Omental fat pad (tissue), 4 donors: ENCODE measurements at places on chromosomes 1 and 21. TPM values are rescaled to one million over a fixed set of nuclear protein-coding genes. Genes with fewer than 3 reads are reported as not detected.

DNA sequence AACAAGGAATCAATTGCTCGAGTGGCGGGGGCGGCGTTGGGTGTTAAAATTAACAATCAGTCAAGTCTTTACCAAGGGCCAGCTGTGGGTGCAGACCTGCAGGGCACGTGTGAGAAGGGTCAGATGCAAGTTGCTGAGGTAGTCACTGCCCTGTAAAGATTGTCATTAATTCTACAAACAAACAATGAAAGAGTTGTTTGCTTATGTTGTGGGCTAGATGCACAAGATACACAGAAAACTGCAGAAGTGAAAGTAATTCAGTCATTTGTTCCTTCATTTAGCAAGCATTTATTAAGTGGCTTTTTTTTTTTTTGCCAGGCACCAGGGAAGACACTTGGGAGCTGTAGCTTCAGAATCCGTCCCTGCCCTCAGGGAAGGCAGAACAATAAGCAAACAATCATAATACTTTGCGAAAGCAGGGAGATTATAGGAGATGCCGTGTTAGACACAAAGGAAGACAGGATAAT lies 79.5 kb downstream of the NR5A2 start:
- DNase-seq = no peak

GRCh38 chr1:66033781-66034180 lies 241.1 kb downstream of the PDE4B start:
- no peak for DNase-seq

DNA sequence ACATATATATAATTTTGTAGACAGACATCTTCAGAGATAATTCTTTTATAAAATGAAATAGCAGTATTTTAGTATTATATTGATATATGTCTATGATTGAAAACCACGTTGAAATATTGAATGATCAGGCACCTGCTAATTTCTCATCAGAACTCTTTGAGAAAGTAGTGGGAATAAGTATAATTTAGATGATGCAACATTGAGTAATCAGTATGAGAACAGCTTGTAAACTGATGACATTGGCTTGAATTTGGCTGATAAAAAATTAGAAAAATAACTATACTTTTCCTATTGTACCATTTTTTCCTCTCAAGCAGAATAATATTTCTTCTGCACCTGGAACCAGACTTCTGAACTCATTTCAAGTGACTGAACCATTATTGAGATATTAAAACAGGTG lies 1316.8 kb downstream of the NCAM2 start:
- DNase-seq = no peak

GRCh38 chr1:156487862-156488261 lies 12.7 kb downstream of the MEF2D start:
- DNase-seq = no peak

- DNase-seq = no peak
Measured at GRCh38 chr1:10755970-10756521, 40.4 kb downstream of the CASZ1 start.

DNA sequence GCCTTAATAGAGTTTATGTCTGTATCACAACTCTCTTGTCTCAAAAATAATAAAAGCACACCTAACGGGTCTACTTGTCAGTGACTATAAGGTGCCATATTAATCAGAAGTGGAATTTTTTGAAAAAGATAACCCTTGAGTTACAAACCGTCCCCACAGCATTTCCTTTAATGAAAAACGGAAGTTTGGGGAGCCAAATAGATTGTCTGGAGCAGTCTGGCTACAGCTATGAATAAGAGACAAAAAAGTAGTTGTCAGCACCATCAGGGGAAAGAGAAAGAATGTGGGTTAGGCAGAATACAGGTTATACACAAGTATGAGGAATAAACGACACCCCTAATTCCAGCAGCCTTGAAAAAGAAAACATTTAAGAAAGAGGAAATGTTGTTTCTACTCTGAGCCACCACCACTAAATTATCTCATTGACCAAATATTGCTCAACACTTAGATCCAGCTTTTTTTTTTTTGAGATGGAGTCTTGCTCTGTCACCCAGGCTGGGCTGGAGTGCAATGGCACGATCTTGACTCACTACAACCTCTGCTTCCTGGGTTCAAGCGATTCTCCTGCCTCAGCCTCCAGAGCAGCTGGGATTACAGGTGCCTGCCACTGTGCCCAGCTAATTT lies 29.4 kb upstream of the USP24 start:
- DNase-seq = no peak

- no peak for DNase-seq
Measured at GRCh38 chr1:99557546-99558202, 88.2 kb upstream of the PALMD start.

GRCh38 chr1:84010136-84010535 lies 11.2 kb upstream of the TTLL7 start:
- no peak for DNase-seq

DNA sequence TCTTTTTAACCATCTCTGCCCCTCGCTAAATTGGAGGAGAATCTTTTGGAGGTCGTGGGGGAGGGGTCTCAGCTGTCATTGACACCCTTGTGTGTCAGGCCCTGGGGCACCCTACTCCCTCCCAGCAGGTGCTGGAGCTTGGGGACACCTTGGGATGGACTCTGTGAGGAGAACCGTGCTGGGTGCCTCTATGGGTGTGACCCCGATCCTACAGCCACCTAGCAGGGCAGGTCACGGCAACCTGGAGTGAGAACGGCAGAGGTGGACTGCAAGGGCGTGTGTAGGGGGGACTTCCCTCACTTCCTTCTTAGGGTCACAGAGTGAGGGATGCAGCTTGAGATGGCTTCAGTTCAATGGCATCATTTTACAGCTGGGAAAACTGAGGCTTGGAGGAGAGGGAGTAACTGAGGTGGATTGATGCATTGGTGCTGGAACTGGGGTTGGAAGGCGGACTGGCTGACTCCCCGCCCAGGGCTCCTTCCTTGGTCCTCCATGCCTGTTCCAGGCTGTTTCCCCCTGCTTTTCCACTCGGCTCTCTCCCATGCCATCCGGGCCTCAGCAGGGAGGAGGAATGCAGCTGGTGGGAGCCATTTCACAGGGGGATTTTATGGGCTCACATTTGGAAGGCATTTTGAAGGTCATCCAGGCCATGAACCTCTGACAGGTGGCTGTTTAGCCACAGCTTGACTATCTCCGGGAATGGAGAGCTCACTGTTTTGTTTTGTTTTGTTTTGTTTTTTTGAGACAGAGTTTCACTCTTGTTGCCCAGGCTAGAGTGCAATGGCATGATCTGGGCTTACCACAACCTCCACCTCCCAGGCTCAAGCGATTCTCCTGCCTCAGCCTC lies 18.8 kb upstream of the ARHGEF10L start:
- no peak for DNase-seq

GRCh38 chr1:42940851-42941639 lies 17.6 kb downstream of the SLC2A1 start:
- no peak for DNase-seq

GRCh38 chr21:28513428-28513827 lies 479.2 kb downstream of the LTN1 start:
- DNase-seq = no peak

DNA sequence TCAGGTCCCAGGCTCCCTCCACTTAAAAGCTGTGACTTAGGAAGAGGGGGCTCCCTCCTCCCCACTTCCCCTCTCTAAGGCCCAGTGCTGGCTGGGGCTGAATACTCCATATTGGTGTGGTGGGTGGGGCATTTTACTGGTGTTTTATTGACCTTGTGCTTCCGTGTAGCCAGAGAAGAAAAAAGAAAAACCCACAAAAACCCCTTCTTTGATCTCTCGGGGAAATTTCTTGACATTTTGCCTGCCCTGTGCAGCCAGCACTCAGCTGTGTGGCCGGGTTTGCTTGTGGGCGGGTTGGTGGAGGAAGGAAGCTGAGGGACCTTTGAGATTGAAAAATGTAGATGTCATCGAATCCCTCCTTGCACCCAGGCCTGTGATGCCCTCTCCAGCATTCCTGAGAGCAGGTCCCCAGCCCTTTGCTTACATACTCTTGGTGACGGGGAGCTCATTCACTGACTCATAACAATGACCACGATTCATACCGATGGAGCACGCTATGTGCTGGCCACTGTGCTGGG lies 24.8 kb downstream of the TNFRSF8 start:
- DNase-seq = no peak

DNA sequence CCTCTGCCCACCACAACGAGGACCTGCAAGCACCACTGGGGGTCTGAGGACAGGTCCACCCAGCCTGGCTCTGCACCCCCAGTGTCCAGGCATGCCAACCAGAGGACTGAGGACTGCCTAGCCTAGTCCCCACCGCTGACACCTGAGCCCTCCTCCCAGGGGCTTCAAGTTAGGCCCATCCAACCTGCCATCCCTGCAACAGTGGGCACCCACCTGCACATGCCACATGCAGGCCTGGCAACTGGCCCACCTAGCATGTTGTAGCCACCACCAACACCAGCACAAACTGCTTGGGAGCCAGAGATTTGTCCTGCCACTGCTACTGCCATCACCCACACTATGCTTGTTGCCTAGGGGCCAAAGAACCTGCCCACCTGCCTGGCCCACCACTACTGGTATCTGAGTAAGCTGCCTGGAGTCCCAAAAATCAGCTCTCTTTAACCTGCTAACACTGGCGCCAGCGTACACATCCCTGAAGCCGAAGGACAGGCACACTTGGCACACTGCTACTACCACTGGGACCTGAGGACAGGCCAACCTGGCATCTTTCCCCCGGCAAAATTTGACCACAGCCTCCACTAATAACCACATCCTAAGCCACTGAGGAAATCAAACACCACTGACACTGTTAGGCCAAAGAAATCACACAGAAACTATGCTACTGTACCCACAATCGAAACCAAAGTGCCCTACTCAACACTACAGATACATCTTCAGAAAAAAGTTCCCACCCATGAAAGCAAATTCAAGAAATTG lies 61.5 kb downstream of the PSMG1 start:
- no peak for DNase-seq

DNA sequence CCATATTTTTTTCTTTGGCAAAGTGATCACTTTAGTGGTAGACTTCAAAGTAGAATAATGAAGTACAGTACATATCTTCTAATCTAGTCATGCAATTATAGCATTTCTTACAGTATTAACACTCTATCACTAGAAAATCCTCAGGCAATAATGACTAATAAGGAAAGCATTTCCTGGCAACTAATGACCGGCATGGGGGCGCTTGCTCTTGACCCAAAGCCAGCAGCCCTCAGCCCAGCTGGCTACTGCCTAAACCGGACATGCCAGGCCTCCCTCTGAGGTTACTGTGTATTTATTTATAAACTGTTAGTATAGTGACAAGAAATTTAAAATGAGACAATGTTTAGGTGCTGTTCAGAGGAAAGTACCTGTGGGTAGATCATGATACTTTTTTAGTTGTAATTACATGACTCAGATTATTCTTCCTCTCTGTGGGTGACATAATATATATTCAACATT lies 633.8 kb downstream of the PTPRC start:
- DNase-seq = no peak

GRCh38 chr1:40592107-40592803 lies 60.8 kb downstream of the ZNF684 start:
- no peak for DNase-seq

GRCh38 chr1:114552106-114552639 lies 29.2 kb downstream of the BCAS2 start:
- no peak for DNase-seq

GRCh38 chr21:29315131-29315749 lies 16.5 kb downstream of the BACH1 start:
- no peak for DNase-seq

- no peak for DNase-seq
Measured at GRCh38 chr1:55147524-55147923, 67.6 kb downstream of the USP24 start.

- DNase-seq = no peak
Measured at GRCh38 chr1:203349773-203350524, 973 bp downstream of the FMOD start.

DNA sequence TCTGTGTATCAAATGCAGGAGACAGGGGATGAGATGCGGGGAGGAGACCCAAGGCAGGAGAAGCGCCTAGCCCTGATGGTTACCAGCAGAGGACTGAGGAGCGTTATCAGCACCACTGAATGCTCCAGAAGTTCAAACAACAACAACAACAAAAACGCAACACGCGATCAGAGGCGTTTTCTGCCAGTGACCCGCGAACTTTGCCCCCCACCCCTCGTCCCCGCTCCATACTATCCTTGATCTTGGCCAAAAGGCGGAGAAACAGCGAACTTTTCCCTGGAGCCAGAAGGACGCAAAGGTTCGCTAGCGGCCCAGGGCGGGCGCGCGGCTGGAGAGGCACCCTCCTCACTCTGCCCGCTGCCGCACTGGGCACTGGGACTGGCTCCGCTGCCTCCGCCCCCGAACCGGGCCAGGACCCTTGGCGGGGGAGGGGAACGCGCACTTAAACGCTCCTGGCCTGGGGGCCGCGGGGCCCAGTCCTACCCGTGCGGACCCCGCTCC lies 699 bp downstream of the ECHDC2 start:
- no peak for DNase-seq

DNA sequence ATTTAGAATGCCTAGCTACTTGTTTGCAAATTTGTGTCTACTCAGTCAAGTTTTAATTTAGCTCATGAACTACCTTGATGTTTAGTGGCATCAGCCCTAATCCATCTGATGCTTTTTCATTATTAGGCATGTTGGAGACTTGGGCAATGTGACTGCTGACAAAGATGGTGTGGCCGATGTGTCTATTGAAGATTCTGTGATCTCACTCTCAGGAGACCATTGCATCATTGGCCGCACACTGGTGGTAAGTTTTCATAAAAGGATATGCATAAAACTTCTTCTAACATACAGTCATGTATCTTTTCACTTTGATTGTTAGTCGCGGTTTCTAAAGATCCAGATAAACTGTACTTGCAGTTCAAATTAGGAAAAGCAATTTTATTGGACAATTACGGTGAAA lies 7.6 kb downstream of the SOD1 start:
- no peak for DNase-seq

- no peak for DNase-seq
Measured at GRCh38 chr1:21852282-21853130, 40.4 kb downstream of the LDLRAD2 start.

GRCh38 chr1:6163973-6164617 lies 16.0 kb downstream of the CHD5 start:
- DNase-seq = no peak

- no peak for DNase-seq
Measured at GRCh38 chr1:100581096-100581705, 43.3 kb downstream of the GPR88 start.

GRCh38 chr1:58764294-58764978 lies 19.4 kb downstream of the JUN start:
- DNase-seq = no peak

KRTAP19-1 gene
- not detected for total RNA-seq

AMY1B gene
- total RNA-seq = not detected

NTNG1 gene
- 6.1 TPM for total RNA-seq

LCE1C gene
- not detected for total RNA-seq

LIN28A gene
- total RNA-seq = not detected

NECAP2 gene
- total RNA-seq = 89.5 TPM

KCND3 gene
- 8.0 TPM for total RNA-seq

BRINP3 gene
- 0.19 TPM for total RNA-seq

S100A2 gene
- total RNA-seq = not detected

MT1HL1 gene
- total RNA-seq = not detected
